ENCODE measurements at places on chromosomes 4 and X.

DNA sequence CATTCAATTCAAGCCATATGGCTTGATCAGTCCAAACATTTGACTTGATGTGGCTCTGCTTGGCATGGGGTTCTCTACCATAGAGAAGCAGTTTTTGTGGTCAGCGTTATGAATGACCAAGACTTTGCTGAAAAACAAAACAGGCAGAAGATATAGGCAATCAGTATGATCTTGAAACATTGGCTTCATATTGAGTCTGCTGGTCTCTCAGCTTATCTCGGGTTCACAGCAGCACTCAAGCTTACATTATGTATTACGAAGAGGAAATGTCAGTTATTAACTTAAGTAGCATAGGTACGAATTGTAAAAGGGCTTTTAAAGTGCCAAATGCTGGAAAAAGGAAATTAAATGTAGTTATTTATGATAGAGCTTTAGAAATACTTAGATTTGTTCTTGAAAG, 99.0 kb downstream of the AFF2 start:
- no peak for DNase-seq

DNA sequence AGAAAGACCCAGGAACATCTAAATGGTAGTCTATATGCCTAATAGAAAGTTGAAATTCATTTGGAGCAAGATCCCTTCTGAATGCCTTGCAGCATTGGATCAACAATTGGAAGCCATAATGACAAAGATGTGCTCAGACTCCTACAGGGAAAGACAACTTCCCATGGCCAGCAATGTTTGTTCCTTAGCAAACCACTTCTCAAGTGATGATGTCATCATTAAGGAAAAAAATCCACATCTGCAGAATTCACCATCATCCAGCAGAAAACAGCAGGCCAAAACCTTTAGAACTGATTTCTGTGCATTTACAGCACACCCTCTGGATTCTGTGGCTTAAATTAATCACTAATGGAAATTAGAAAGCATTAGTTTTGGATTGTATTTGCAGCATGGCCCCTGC, 82.4 kb upstream of the ZIC3 start:
- DNase-seq = no peak

DNA sequence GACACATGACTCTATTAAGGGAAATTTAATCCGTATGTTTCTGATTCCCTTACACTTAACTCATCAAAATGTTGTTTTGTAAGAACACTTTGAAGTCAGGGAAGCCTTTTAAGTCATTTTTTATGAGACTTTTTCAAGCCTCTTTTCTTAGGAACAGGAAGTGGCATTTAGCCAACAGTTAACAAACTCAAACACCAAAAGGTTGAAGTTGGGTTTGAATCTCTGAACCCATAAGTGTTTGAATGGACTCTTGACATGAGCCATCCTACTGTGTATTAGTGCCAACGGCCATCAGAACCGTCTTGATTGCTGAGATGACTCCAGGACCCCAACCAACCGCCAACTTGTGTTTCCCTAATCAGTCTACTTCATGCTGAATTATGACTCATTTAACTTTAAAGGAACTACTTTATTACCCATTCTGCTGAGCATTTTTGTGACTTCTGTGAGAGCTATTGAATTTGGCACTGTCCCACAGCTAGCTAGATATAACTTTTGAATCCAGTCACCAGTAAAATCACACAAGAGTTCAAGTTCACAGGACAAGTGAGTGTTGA, 209.1 kb upstream of the FAT1 start:
- DNase-seq = peak; percentile 96

DNA sequence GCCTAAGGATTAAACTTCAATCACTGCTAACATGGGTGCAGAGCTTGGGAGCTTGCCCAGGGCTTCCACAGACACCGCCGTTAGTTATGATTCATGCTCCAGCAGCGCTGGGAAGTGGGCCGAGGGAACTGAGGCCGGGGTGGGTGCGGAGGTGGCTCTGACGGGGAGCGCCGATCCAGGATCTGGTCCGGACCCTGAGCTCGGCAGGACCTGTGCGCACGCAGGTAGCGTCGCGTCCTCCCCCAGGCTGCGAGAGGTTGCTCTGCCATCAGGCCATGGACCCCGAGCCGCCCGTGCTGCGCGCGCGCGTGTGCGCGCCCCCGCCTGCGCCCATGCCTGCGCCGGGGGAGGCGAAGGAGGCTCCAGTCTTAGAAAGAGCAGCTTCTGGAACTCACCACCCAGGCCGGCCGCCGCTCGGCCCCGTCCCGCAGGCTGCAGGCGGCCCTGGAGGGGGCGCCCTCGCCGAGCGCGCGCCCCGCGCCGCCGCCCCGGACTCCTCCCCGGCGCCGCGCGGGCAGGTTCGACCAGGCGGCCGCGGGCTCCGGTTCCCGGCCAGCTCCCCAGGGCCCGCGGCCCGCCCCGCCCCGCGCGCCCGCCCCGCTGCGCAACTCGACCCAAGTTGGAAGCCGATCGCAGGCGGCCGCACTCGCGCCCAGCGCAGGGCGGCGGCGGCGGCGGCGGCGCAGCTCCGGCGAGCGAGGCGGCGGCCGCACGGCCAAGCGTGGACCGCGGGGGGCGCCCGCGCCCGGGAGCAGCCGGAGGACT, 732 bp upstream of the ADRA2C start:
- DNase-seq = peak; percentile 18

DNA sequence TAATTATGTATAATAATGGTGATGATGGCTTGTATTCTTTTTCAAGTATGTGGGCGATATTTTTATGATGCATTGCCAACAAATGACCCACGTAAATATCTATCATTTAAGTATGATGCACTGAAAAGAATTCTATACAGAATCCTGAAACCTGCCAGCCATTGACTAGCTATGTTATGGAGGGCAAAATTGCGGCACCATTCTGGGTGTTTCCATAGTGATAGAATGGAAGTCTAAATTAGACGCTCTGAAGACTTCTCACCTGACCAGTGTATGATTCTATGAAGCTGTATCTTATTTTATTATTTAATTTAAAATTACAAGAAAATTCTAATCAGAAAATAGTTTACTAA, 677 bp upstream of the CENPC start:
- no peak for DNase-seq

- peak; percentile 59 for DNase-seq
Measured at GRCh38 chr4:183589461-183590099, 69.4 kb downstream of the RWDD4 start.

DNA sequence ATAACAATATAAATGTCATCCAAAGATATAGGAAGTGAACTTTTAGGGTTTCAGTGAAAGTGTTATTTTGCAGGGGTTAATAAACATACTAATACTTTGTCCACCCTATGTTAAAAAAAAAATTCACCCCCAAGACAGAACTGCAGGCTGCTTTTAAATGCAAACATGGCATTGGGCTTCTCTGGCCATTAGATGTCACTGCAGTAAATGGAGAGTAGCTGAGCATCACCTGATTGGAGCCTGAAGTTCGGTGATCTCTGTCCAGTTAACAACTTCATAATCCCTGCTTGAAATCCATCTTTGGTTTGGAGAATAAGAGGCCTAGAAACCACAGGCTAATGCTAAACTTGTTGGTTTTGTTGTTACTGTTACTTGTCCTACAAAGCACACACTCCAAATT, 18.7 kb downstream of the SLC25A43 start:
- peak; percentile 5 for DNase-seq

DNA sequence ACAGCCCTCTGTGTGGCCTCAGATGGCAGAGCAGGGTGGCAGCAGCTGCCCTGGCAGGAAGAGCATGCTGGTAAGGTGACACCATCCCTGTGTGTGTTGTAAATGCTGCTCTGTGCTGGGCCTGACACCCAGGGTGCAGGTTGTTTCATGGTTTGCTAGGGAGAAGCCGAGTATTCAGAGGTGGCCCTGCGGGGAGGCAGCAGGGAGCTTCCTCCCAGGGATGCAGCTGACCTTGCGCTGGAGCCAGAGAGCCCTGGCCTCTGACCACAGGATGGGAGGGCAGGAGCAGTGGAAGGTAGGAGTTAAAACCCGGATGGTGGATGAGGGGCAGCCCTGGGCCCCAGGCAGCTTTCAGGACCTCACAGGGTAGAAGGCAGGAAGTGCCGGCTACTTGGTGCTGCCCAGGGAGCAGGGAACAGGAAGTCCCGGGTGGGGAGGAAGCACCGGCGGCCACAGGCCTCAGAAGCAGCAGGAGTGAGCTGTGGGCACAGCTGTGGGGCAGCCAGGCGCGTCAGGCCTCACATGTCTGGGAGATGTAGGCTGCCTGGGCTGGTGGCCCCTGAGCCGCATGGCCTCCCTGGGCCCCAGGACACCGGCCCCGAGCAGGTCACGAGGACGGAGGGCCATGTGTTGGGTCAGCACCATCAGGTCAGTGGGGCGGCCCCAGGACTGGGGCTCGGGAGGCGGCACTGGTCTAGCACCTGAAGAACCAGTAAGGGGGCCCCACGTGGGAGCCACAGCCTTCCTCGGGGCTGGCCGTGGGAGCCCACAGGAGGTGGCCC, 19.1 kb downstream of the SH3BP2 start:
- DNase-seq = peak; percentile 71

DNA sequence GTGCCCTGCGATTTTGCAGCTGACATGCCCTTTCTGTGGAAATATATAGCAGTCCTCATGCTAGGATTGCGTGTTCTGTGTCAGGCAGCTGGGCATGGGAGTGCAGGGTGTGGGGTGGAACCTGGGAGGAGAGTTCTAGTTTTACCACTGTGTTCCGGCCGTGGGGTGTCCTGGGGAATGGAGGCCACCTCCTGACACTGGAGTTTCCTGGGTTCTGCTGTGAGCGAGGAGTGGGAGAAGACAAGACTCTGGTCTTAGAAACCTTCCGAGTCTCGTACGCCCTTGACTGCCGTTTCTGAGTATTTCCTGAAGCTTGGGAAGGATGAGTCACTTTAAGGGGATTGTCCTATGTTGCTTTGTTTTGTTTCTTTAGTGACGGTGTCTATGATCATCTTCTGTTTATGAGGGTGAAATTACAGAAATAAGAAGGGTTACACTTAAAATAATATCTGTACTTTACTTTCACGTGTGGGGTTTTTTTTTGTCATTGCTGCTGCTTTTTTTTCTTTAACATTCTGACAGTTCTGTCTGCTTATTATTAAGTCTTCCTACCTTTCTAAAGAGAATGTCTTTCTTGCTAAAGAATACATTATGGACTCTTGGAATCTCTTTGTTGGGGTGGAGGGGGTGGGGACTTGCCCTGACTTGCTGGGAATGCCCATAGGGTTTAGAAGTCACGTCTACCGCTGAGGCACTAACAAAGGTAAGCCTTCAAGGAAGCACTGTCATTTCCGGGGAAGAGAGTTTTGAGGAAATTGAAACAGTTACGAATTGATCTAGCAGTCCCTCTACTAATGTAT, 19.1 kb downstream of the CD99 start:
- DNase-seq = peak; percentile 72

- no peak for DNase-seq
Measured at GRCh38 chrX:20418379-20419150, 151.9 kb upstream of the RPS6KA3 start.

GRCh38 chr4:127124919-127125318, 507.8 kb upstream of the INTU start:
- DNase-seq = peak; percentile 36

GRCh38 chr4:183407635-183408464, 36.6 kb upstream of the CDKN2AIP start:
- DNase-seq = no peak

- no peak for DNase-seq
Measured at GRCh38 chr4:44487341-44487740, 38.7 kb upstream of the KCTD8 start.

DNA sequence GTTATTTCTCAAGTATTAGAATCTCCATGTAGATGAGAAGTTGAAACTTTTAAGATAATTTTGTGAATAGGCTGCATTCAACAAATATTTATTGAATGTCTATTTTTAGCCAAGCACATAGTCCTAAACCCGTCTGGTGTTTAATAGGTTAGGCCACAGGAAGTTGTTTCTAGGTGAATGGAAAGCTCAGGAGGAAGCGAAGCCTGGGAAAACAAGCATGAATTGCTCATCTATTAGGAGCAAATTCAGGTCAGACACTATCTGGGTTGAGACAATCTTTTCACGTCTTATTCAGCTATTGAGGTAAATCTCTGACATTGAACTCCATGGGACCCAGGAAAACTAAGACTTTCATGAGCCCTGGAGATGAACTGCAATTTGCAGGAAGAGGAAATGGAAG, 43.1 kb upstream of the FREM3 start:
- no peak for DNase-seq

GRCh38 chr4:94171616-94172015, 36.0 kb upstream of the SMARCAD1 start:
- DNase-seq = no peak

- DNase-seq = peak; percentile 74
Measured at GRCh38 chrX:24334461-24334860, 20.6 kb upstream of the SUPT20HL2 start.

DNA sequence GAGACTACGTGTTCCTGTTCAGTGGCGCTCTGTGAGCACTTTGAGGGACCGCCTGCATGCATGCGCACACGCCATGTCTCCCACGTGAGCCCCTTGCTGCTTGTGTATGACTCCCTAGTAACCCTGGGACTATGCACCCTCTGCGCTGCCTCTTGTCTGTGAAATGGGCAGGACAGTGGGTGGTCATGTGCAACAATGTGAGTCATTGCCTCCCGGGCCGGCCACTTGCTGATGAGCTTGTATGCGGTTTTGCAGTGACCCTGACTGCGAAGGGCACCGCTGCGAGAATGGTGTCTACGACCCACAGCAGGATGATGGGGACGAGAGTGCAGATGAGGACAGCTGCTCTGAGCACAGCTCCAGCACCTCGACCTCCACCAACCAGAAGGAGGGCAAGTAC, 61.4 kb downstream of the TNIP2 start:
- peak; percentile 69 for DNase-seq

DNA sequence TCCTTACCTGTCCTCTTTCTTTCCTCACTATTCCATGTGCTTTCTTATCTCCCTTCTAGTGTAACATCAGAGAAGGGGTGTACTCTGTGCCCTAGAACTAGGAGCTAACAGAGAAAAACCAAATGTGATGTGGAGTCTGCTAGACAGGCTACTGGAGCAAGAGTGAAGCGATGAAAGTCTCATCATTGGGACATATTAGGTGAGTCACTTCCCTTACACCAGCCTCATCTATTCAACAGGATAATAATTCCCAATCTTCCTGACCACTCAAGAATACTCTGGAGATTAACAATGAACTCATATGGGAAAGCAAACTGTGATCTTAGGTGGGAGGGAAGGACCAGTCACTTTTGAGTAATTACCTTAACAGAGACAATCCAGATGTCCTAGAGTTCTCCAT, 58.1 kb downstream of the RAB40A start:
- no peak for DNase-seq

DNA sequence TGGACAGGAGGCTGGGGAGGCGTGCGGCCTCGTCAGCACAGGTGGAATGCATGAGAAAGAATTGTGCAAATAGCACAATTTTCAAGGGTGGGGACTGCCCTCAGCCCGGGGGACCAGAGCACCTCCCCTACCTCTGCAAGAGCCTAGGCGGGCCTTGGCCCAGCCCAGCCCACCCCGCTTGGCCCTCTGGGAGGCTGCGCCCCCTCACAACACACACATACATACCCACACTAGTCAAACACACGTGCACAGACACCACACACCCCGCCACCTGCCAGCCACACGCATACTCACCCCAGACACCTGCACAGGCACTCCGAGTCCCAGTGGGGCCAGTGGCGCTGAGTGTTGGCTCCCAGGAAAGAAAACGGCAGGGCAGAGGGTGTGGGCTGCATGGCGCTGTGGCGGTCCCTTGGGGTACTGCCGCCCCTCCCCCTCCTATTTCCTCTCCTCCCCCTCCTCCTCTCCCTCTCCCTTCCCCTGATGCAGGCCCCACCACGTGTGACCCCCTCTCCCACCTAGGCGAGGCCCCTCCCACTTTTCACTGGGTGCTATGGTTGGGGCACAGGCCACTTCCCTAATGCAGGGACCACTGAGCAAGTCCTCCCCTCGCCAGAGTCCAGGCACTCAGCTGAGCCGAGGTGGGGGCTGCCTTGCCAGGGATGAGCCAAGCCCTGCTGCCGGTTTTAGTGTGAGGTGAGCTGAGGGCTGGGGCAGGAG, 84.5 kb downstream of the FAM53A start:
- DNase-seq = no peak

- peak; percentile 89 for DNase-seq
Measured at GRCh38 chrX:74536152-74536831, 78.1 kb downstream of the RLIM start.

All from fibroblast of lung (primary cell).